ENCODE measurements at places on chromosomes 3 and 15. TPM values are rescaled to one million over a fixed set of nuclear protein-coding genes. Genes with fewer than 3 reads are reported as not detected.

The SPESP1 gene
- total RNA-seq, result 1.9 TPM

The FGD5 gene
- 86.3 TPM for total RNA-seq

The HTR3E gene
- total RNA-seq, result not detected

The GOLGA6L7 gene
- not detected for total RNA-seq

The ADAMTS17 gene
- under 0.01 TPM for total RNA-seq

DNA sequence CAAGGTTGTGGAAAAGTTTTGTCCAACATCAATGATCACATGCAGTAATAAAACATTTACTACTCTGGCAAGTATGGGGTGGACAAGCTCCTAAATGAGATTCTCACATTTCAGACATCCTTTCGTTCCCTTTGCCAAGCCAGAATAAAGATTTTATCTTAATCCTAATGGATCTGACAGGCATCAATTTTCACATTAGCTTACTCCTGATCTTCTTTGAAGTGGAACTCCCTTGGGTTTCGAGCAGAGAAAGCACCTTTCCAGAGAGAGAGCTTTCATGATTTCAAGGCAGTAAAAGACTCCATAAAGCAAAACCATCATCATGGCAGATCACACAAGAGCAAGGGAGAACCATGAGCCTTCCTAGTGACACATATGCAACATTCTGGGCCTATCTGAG lies 27.3 kb upstream of the EID1 start:
- no peak for DNase-seq

GRCh38 chr3:157151151-157151550 lies 8.8 kb downstream of the CCNL1 start:
- DNase-seq, result no peak

The SLC12A1 gene
- not detected for total RNA-seq

DNA sequence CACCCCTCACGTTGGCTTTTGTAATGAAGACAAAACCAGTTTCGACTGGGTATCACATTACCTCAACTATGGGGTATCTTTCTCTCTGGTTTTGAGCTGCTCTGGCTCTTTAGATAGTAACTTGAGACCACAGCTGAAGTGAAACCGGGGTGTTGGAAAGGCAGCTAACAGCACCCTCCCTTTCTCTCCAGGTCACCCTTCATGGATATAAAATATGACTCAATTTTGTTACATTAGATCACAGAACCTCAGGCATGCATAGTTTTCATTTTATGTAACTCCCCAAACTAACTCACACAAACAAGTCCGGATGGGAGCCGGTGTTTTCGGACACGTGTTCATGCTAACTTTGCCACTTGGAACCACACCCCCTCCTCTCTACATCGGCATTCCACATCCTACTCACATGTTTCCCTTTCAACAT lies 90.7 kb downstream of the NR2F2 start:
- DNase-seq, result no peak

DNA sequence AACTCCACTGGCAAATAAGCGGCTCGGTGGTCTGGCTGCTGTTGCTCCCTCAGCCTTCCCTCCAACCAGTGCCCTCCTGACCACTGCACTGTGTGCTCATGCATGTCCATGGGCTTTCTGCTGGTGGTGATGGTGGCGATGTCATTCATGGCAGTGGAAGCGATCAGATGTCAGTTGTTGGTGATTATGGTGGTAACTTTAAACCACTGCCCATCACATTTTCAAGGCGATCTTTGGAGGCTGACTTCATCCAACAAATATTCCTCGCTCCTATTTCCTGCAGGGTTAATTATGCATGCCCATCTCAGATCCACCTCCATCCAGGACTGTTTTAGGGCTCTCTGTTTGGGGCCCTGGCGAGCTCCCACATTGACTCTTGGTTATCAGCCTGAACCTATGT lies 13.4 kb upstream of the HCN4 start:
- no peak for DNase-seq

DNA sequence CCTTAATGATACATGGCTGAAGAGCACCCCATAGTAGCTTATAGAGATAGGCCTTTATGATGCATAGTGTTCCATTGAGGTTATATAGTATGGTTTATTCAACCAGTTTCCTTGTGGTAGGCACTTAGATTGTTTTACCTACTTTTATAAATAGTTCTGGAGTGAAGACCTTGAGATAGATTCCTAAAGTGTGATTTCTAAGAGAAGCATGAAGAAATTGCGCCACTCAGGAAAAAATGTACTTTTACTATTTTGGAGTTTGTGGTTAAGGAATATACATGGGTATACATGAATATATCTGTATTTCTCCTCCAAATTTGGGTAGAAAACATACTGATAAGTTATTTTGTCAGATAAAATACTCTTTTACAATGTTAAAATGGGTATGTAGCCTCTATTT lies 70.5 kb downstream of the CHD2 start:
- no peak for DNase-seq

GRCh38 chr15:90104551-90104950 lies 2.3 kb upstream of the IDH2 start:
- no peak for DNase-seq

DNA sequence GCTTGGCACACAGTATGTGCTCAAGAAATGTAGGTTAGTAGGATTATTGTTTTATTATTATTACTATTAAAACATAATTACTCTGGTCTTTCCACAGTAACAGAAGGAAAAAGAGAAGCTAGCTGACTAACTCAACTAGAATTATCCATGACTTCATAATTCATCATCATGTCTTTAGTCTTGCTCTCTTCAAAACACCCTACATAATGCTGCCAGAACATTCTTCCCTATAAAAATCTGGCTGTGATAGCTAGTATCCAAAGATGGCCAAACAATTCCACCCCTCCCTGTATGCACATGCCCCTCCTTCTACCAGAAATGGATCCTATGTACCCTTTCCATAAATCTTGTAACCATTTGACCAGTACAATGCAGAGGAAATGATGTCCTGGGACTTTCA lies 48.8 kb upstream of the SRGAP3 start:
- no peak for DNase-seq

The SAMMSON gene
- total RNA-seq, result not detected

- DNase-seq, result no peak
These were observed 288.1 kb upstream of the GPR149 start for GRCh38 chr3:154718053-154718452.

DNA sequence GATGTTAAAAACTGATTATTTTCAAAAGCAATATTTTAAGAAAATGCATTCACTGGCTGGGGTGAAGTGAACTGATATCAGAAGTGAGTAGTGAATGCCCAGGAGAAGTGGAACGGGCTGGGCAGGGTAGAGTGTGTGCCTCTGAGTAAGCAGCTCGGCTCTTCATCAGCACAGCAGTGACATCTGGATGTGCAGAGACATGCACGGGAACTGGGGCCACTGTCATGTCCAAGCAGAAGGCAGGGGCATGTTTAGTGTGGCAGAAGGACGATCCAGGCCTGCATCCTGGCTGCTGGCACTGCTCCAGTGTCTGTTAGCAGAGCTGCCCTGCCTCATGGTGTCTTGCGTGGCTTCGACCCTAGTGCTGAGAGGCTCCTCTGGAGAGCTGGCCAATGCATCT lies 305.6 kb upstream of the LRRFIP2 start:
- DNase-seq, result no peak

The C15orf61 gene
- total RNA-seq, result 1.3 TPM

GRCh38 chr3:153289334-153289808 lies 127.3 kb downstream of the RAP2B start:
- DNase-seq, result peak; percentile 54

DNA sequence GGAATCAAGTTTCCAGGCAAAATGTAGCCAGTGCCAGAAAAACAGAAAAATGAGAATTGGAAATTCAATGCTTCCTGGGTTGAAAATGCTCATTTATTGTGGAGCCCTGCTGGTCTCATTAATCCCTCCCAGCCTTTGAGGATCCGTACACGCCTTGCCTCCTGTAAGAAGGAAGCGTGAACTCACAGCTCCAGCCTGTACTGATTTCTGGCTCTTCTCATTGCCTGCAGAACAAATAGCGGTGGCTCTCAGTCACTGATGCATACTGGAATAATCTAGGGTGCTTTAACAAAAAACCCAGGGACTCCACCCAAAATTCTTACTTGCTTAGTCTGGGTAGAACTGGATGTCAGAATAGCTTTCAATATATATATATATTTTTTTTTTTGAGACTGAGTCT lies 29.3 kb upstream of the SLC24A5 start:
- DNase-seq, result no peak

- peak; percentile 61 for DNase-seq
These were observed 1.1 kb upstream of the IGF1R start for GRCh38 chr15:98647026-98647773.

DNA sequence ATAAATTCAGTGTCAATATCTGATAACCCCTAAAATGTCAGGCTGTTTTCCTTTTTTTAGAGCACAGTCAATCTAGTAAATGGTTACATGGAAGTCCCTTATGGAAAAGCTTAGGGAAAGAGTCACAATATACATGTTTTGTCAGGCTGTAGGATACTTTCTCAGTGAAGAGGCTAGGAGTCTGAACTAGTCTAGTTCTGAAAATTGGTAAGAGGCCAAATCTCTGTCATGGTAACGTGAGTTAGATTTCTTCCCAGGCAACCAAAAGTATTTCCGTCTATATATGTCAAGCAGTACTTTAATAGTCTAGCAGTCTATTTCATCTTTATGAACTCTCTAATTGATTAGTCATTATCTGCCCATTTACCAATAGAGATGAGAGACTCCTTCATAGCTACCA lies 215.9 kb upstream of the LRRC3B start:
- DNase-seq, result no peak

DNA sequence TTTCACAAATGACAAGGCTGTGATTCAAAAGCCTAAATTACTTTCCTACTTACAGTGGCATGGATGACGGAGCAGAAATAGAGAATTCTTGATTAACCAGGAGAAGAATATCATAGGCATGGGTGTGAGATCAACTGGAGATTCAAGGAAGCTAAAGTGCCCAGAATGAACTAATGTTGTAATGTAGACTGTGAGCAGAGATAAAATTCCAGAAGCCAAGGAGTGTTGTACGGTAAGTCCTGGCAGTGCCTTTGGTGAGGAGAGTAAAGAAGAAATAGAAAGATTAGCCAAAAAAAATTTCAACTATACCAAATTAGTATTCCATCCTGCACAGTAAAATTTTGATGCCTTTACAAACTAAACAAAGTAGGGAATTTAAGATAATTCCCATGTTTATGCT lies 75.9 kb downstream of the ZBTB20 start:
- no peak for DNase-seq

DNA sequence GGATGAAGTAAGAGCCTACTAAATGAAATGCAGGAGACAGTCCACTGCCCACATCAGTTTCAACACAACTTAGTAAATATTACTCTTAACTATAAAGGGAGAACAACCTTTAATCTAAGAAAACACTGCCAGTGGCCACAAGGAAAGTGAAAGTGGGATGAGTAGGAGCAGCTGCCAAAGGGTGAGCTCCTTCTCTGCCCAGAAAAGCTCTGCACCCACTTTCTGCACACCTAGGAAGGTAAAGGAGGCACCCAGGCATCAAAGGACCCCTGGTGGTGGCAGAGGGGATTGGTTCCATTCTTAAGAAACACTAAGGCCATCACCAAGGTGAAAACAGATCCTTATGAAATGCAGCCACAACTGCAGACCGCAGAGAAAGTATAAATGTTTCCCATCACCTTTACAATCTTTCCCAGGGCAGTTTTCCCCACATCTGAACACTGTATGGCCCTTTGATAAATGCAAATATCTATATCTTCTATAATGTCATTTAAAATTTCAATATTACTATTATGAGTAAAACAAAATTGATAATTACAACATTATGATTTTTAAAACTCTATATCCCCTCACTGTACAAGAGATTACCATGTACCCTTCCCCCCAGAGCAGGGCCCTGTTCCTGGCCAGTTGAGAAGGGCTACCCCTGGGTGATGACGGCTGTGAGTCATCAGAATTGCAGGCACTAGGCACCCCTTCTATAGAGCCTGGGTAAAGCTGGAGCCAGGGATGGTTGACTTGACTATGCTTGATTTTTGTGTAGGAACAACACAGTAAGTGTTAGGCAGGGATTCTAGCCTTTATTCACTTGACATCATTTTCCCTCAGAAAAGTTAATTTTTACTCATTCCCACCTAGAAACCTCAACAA lies 92.0 kb downstream of the SNRK start:
- no peak for DNase-seq

The CYFIP1 gene
- total RNA-seq, result 81.8 TPM

DNA sequence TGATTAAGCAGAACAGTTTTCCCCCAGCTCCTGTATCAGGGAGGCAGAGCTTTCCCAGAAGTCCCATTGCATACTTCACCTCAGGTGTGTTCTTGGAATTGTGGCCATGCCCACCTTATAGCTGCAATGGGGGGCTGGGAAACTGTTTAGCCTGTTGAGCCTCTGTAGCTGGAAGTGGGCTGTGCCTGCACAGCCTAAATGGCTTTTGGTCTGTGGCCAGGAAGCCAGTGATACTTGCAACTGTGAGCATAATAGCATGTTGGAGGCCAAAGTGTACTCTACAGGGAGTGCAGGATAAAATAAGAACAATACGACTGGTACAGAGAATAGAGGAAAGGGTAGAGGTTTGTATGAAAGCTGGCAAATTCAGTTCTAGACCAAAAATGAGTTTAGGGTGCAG lies 248.5 kb downstream of the PTPRG start:
- no peak for DNase-seq

The ABCC5 gene
- total RNA-seq, result 10.1 TPM

DNA sequence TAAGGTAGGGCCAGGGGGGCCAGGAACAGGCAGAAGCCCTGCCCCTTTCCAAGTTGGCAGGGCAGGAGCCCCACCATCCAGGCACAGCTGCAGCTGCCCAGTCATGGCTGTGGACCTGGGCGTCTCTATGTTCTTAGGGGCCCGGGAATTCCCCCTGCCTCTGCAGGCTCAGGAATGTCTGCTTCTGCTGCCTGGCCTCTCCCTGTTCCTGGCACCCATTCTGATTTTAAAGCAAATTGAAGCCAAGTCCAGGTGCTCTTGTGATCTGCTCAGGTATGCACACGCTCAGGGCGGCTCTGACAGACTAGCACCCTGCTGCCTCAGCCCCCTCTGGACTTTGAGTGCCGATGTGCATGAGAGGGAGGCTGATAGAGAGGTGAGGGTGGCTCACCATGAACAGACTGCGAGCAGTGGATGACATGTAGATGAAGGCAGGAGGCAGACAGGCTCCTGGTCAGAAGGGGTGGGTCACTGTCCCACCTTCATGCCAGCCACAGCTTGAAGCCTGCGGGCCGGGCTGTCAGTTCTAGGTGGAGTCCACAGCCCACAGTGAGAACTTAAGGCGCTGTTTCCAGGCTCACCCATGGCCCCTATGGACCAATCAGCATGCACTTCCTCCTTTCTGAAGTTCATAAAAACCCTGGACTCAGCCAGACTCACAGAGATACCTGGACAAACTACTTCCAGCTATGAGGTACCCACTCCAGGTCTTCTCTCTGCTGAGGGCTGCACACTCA lies 747.8 kb upstream of the GBE1 start:
- no peak for DNase-seq

All from dermis microvascular lymphatic vessel endothelial cell (primary cell).